ENCODE measurements at places on chromosomes 4 and X. TPM values are rescaled to one million over a fixed set of nuclear protein-coding genes. Genes with fewer than 3 reads are reported as not detected.

Gene GAGE12J
- total RNA-seq = not detected

DNA sequence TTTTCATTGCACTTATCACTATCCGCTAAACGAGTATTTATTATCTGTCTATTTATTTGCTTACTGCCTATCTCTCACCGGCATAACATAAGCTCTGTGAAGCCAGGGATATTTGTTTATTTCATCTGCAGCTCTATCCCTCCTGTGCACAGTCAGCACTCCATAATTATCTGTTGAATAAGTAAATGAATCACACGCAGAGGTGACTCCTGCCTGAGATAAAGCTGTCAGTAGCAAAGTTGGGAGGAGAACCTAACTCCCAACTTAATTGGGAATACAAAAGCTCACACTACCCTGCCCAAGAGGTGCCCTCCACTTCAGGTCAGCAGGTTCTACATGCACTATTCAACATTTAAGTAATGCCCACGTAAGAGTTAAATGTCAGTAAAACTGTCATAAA, 85.7 kb downstream of the CORIN start:
- DNase-seq = no peak

GRCh38 chrX:24796204-24796603, 102.5 kb downstream of the POLA1 start:
- no peak for DNase-seq

- DNase-seq = no peak
Measured at GRCh38 chr4:150152766-150153165, 74.5 kb downstream of the DCLK2 start.

GRCh38 chrX:48025561-48025960, 18.8 kb downstream of the SPACA5 start:
- peak; percentile 44 for DNase-seq

- DNase-seq = no peak
Measured at GRCh38 chrX:25442499-25442898, 426.7 kb upstream of the ARX start.

GRCh38 chr4:22003878-22004277, 55.3 kb upstream of the KCNIP4 start:
- no peak for DNase-seq

Gene ATRX
- total RNA-seq = 116 TPM

DNA sequence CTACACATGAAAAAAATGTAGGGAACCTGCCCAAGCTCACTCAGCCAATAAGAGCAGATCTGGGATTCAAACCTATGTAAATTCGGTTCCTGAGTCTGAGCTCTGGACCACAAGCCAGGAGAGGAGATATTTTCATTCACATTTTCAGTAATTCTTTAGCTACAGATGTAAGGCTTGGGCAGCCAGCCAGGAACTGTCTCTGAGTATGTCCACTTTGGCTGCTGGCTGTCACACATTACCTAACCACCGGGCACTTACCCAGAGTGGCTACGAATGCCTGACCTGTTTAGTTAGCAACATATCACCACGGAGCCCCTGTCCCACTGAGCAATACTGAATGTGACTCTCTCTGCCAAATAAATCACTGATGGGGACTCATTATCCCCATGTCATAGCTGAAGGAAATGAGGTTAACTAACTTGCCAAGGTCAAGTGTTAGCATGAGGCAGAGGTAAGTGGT, 15.3 kb downstream of the USP46 start:
- peak; percentile 19 for DNase-seq

DNA sequence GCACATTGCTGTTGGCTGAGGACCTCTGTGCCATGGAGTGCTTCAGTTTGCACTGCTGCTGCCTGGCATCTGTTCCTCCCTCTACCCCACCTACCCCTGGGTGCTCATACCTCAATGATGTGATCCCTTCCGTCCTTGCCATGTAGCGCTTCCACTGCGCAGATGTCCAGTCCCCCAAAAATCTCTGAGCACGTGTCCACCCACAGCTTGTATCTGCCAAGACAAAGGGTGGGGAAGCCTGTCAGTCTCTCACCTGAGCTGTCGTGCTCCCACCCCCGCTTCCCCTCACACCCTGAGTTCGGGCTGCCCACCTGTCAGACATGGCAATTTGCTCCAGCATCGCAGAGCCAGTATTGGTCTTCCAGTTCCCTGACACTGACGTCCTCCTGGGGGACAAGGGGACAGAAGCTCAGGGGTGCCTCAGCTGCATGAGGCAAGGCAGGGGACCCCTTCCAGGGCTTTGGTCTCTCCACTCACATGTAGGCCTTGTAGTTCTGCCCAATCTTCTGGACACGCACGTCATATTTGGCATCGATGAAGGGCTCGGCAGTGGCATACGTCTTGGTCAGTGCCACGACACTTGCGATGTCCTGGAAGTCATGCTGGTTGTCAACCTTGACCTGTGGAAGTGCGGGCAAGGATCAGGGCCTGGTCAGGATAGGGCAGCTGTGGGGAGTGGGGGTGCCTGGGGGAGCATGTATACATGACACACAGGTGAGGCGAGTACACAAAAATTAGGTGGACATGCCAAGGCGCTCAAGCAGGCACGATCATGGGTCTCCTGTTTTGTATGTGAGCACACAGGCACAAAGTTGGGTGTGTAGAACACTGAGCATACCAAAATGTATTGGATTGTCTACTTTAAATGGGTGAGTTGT, 6.0 kb upstream of the TIMP1 start:
- no peak for DNase-seq

DNA sequence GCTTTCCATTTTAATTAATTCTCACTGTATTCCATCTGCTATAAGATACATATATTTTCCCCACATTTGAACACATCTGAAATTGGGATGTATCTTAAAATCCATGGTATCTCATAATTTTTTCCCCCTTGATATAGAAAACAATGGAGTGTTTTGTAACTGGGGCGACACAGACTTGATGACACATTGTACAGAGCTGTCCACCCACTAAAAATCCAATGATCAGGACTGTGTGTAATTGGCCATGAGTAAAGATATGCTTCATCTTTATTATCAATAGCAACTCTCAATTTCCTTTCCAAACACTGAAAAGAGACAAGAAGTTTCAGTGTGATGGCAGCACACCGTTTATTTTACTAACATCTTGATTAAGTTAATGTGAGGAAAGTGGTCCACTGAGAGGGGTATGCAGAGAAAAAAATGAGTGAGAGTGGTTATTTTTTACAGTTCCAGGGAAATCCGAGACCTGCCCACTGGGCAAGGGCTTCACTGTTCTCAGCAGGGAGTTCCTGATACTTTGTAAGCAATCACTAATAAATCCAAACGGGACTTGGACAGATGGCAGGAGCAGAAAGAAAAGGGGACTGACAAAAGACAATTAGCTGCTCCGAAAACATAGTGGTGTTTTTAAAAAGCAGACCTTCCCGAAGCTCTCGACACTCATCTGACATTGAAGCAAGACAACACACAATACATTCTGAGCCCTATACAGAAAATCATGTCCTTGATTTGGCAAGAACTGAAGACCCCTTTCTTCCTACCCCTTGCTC, 149.4 kb downstream of the TSPAN5 start:
- no peak for DNase-seq

DNA sequence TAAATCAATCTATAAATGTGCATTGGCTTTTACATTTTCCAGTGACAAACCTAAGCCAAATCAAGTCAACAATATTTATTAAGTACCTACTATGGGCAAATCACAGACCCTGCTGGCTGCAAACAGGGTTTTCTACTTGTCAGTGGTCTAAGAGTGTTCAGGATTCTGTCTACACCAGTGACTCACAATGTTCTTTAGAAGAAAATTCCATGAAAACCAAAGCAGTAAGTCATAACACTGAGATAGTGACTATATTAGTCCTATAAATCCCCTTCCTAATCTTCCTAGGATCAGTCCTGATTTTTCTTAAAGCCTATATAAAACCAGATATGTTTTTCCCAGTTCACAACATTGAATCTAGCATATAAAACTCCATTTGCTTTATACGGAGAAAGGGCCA, 69.7 kb downstream of the PPP3CA start:
- no peak for DNase-seq

Gene ARL13A
- not detected for total RNA-seq

DNA sequence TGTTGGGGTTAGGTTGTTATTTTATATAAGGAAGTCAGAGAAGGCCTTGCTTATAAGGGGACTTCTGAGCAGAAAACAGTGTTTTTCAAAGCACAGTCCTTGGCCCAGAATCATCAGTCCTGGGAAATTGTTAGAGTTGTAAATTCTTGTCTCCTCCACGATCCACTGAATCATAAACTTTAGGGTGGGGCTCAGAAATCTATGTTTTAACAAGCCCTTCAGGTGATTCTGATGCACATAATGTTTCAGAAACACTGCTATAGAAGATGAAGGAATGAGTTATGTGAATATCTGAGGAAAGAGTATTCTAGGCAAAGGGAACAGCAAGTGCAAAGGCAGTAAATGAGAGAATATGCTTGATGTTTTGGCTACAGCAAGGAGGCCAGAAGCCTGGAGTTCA, 121.8 kb downstream of the COL4A6 start:
- DNase-seq = no peak

- DNase-seq = peak; percentile 66
Measured at GRCh38 chr4:73613130-73613529, 7.1 kb downstream of the RASSF6 start.

DNA sequence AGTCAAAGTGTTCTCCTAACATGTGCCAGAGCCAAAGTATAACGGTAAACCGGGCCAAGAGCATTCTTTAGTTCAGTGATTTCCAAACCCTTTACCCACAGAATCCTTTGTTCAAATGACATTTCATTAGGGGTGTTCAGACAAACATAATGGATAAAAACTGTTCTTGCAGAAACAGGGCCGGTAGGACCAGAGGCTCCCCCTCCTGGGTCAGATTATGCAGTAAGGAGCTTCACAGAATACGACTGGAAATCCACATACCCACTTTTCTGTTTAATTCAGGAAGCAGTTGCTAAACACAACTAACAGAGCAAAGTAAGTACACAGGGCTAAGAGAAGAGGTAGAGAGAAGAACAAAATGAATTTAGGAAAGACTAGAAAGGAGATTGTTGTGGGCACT, 46.6 kb upstream of the TMEM184C start:
- DNase-seq = no peak

- DNase-seq = no peak
Measured at GRCh38 chr4:3628868-3629175, 96.6 kb upstream of the LRPAP1 start.

- DNase-seq = no peak
Measured at GRCh38 chr4:7699031-7699430, 240.6 kb downstream of the AFAP1 start.

DNA sequence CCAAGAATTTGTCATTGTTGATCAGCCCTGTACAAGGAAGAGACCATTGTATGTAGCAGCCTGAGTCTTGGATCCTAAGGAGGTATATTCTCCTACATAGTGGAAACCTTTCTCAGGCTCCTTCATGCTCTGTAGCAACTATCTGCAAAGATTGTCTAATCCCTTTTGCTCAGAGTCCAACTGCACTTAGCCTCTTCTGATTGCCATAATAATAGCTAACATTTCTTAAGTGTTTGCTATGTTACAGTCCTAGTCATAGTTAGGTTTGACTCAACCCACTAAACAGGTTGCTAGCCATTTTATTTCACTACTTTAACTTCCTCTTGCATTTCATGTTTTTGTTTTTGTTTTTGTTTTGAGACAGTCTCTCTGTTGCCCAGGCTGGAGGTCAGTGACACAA, 50.8 kb upstream of the SLC16A2 start:
- DNase-seq = no peak

GRCh38 chr4:124964852-124965496, 252.4 kb upstream of the ANKRD50 start:
- no peak for DNase-seq

Gene MAGEC1
- not detected for total RNA-seq

DNA sequence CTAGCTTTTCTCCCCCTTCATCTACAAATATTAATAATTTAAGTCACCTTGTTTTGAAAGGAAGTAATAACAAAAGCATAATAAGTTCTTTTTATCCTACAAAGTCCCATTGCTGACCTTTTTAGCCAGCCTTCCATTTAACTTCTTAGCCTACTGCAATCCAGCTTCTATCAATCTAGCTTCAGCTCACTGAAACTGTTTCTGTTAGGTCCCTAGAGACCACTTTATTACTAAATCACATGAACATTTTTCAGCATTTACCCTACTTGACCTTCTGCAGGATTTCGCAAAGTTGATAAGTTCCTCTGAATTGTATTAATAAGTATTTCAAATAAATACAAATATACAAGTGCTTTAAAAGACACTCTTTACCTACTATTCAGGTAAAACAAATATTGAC, 186.5 kb downstream of the ANTXR2 start:
- DNase-seq = no peak

Gene GRIA2
- total RNA-seq = not detected

DNA sequence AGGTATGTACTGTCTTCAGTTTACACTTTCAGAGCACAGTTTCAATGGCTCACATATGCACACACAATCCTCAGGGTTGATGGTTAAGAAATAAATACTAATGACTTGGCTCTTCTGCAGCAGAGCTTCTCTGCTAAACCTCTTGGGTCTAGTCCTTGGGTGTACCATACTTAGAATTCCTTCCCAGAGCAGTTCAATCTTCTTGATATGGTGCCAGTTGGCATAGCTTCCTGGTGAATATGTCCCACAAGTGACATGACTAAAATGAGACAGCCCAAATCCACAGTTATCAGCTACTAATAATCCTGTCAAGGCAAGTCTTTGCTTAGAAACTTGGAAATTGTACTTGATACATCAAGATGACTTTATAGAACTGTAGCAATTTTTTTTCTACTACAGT, 654.4 kb downstream of the IQCM start:
- DNase-seq = no peak

DNA sequence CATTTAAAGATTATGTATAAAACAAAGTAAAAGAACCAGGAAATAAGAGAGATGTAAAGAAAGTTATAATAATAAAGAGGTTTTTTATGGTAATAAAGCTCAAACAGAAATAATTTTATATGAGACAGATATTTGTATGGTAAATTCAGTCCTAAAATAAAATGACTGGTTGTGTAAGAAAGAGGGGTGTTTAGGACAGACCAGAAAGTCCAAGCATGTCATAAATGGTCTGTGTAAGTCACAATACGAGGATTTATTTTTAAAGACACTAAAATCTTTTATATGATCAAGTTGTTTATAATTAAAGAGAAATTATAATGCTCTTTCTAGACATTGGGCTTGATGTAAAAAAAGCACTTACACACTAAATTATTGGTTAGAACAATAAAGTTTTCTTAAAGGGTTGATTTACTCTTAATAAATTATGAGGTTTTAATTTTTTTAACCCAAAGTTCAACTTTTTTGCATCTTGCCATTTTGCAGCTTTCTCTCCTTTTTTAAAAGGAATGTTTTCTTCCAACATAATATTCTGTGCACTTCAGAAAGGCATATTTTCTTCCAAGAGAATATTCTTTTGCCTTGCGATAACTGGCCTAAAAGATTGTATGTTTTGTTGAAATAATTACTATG, 61.9 kb upstream of the TCEAL2 start:
- no peak for DNase-seq

Gene RADX
- total RNA-seq = 4.3 TPM

Gene FANCB
- 14.1 TPM for total RNA-seq
